H9 (cell line): ENCODE measurements at places on chromosomes 3 and 15. TPM values are rescaled to one million over a fixed set of nuclear protein-coding genes. Genes with fewer than 3 reads are reported as not detected.

ZNF502 gene
- total RNA-seq: not detected in 2 replicates

SCG5 gene
- 23.9 and 24.2 TPM in 2 replicates for total RNA-seq

VPS33B gene
- total RNA-seq: 16.3 and 21.1 TPM in 2 replicates

ZNF80 gene
- total RNA-seq: not detected in 2 replicates

NOX5 gene
- total RNA-seq: 0.04 TPM in 1 of 2 replicates, not detected in the other

TRIM42 gene
- total RNA-seq: not detected in 2 replicates

KLHL40 gene
- total RNA-seq: not detected in 2 replicates

HRH1 gene
- total RNA-seq: 0.31 and 0.74 TPM in 2 replicates

XIRP1 gene
- total RNA-seq: not detected in 2 replicates

SOX14 gene
- 0.35 and 0.57 TPM in 2 replicates for total RNA-seq

GOLGA8M gene
- not detected in 2 replicates for total RNA-seq

IMPG2 gene
- total RNA-seq: 0.02 and 0.04 TPM in 2 replicates

UBA3 gene
- total RNA-seq: 64.5 and 67.2 TPM in 2 replicates

TTLL13 gene
- not detected in 2 replicates for total RNA-seq

SMCO1 gene
- total RNA-seq: not detected in 2 replicates

FOXL2NB gene
- total RNA-seq: 0.31 and 0.55 TPM in 2 replicates

FBXO40 gene
- 0.04 and 0.15 TPM in 2 replicates for total RNA-seq

CILP gene
- total RNA-seq: 0.04 TPM in 1 of 2 replicates, not detected in the other

DNASE1L3 gene
- not detected in 2 replicates for total RNA-seq

SCAANT1 gene
- total RNA-seq: not detected in 2 replicates

PAQR5 gene
- 1.0 and 1.6 TPM in 2 replicates for total RNA-seq

SLC12A1 gene
- total RNA-seq: 0.04 and 0.07 TPM in 2 replicates

TOMM70 gene
- total RNA-seq: 53.0 and 53.6 TPM in 2 replicates
